ENCODE measurements at places on chromosomes 6 and 20.

DNA sequence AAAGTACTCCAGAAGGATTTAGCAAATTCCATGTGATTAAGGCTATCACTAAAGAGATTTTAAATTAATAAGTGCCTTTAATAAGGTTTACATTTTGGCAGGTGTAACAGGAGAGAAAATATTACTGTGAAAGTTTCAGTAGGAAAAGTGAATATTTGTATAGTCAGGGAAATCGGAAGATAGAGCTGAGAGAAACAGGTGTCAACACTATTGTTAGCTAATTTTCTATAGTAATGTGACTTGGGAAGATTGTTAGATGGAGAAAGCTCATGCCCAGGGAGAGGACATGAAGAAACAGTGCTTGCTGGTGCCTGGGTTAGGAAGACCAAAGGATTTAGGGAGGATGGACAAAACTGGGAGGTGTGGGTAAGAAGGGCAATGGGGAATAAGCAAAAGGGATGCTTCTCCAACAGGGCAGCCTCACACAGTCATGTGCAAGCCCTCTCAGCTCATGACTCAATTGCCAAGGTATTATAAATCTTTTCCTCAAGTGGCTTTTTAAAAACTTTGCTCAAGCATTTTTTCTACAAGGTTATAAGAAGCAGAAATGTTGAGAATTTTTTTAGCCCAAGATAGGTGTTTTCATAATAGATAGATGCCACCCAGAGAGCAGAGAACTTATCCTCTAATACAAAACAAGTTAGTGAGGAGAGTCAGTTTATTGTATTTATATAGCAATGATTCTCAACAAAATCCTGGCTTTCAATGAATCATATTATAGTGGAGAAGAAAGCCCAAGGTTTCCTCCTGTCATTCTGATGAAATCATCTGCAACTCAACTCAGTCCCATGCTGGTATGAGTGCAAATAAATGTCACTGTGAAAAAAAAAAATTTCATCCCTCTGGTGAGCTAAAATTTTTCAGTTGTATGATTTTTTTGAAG lies 325.2 kb upstream of the NT5E start:
- no peak for DNase-seq

DNA sequence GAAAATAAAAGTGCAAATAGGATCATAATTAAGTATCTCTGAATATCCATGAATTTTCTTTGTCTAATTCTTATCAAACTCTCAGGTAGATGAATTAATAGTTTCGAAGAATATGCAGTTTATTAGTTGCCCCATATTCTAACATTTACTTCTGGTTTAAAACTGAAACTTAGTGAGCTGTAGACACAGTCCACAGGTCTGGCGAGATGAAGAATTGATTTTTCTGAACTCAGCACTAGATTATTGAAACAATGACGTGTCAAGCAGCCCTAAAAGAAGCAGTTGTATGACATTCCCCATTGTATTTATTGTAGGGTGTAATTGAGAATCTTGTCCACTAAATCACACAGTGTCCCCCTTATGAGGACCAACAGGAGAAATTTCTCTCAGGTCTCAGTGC lies 407.1 kb downstream of the GRIK2 start:
- no peak for DNase-seq

- DNase-seq, result no peak
These were observed 20.5 kb downstream of the TTLL2 start for GRCh38 chr6:167345348-167345747.

DNA sequence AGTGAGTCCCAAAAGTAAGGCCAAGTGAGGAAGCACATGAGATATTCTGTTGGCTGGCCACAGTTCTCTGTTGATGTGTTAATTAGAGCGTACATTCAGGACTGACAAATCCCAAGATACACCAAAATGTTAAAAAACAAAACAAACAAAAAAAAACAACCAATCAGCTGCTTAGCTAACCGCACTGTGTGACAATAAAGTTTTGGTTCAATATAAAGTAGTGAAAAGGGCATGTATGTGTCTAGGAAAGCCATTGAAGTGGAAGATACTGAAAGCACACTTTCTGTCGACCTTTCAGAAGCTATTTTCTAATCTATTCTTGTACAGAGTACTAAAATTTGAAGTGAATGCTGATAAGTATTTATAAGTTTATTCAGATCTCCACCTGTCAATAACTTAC lies 26.1 kb downstream of the NHLRC1 start:
- no peak for DNase-seq

- no peak for DNase-seq
These were observed 2.5 kb upstream of the KATNA1 start for GRCh38 chr6:149651056-149651455.

DNA sequence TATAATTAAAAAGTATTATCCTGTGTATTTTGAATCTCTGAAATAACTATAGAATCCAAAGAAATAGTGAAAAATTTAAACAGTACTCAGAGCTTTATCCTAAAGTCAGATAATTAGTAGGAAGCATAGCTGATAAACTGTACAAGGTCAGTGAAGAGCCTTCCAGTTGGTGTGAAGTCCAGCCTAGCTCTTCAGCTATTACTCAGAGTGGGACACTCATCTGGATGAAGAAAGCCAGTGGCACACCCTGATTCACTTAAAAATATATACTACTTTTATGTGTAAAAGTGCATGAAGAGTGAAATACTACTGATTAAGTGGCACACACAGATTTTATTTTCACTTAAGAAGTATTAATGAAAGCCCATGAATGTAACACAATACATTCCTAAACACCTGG lies 3.1 kb downstream of the IFNGR1 start:
- DNase-seq, result no peak

- no peak for DNase-seq
These were observed 1.1 kb downstream of the ATP6V1G2 start for GRCh38 chr6:31545291-31545690.

- DNase-seq, result no peak
These were observed 30.4 kb downstream of the TGM2 start for GRCh38 chr20:38134427-38135270.

DNA sequence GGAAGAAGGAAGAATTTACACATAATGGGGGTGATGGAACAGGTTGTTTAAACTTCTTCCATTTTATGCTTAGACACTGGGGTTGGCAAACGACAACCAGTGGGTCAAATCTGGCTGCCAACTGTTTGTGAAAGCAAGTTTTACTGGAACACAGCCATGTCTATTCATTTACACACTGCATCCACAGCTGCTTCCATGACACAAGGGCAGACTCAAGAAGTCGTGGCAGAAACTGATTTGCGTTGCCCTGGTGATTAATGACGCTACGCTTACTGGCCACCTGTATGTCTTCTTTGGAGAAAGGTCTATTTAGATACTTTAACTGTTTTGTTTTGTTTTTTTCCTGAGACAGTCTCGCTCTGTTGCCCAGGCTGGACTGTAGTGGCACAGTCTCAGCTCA lies 19.0 kb downstream of the CTCFL start:
- DNase-seq, result no peak

- no peak for DNase-seq
These were observed 67.7 kb downstream of the ANKRD6 start for GRCh38 chr6:89500611-89501010.

- DNase-seq, result no peak
These were observed 1.8 kb downstream of the NANP start for GRCh38 chr20:25622049-25622448.

DNA sequence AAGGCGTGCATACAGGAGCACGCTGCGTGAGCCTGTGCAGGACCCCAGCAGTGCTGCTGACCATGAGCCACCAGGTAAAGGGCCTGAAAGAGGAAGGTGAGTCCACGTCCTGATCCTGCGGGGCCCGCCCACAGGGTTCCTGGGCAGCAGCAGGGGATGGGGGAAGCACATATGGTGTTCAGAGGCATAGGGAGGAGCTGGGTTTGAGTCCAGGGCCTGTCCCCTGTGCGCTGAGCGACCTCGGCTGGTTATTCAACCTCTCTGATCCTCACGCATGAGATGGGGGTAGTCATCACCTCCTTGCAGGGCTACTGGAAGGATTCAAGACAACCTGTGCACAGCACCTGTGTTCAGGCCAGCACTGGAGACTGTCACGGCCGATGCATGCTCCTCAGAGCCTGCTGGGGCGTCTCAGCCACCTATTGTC lies at the start of gene TMC2:
Gene TMC2, plus strand, starts transcription at position 14 of the 427 bp plus-strand sequence. Its CDS starts 49 bp downstream, at position 63.
- DNase-seq, result no peak

DNA sequence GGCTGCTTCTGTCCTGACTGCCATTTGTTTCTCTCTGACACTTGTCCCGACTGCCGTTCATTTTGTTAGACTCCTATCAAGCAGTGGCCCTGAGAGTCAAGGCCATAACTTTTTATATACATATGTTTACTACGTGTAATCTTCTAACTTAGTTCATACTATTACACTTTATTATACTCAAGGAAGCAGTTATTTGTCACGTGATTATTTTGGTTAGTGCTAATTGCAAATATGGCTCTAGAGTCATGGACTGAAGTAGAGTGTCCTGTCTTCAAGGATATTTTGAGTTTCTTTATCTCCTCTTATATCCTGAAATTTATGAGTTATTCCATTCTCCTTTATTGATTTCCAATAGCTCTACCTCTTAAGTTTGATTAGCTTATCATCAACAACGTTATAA lies 294.2 kb upstream of the RNF217 start:
- no peak for DNase-seq

GRCh38 chr6:99393366-99393697 lies 663 bp downstream of the COQ3 start:
- no peak for DNase-seq

DNA sequence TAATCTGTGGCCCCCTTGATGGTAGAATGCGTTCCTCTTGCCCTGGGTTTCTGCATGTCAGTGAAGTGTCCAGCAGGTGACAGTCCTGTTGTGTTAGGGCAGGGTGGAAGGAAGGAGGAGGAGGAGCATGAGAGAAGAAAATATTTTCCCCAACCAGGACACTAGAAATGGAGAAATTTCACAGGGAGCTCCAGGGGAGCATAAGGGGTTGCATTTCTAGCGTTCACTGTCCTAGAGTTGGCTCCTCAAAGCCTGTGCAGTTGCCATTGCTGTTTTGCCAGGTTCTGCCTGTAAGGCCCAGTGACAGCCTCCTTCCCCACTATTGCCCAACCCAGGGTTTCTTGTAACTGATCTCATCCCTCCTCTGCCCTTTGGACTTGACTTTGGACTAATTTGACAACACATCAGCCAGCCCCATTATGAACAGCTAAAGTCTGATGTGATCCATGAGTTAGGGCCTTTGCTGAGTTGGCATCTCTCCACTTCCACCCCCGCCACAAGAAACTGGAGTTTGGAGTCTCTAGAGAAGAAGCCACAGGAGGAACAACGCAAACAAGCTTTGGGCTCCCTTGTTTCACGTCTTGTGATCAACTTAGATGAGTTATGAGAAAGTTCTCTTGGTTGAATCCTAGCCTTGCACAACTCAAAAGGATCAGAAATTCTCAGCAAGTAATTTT lies 14.0 kb upstream of the FAM50B start:
- no peak for DNase-seq

DNA sequence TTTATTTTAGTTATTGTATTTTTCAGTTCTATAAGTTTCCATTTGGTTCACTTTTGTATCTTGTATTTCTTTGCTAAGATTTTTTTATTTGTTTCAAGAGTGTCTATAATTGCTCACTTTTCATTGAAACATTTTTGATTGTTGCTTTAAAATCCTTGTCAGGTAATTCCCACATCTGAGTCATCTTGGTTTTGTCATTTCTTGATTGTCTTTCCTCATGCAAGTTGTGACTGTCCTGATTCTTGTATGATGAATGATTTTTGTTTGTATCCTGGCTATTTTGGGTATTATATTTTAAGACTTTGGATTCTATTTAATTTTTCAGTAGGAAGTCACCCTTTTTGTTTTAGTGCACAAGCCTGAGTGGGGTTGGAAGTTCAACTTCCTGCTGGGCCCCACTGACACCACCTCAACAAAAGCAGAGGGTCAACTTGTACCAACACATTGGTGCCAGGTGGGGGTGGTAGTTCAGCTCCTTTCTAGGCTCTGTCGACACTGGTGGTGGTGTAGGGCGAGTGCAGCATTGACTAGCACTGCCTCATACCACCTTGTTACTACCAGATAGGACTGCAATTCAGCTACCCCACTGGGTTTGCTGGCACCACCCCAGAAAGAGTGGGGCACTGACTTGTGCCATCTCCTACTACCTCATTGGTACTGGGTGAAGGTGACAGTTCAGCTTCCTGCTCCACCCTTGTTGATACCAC lies 8.8 kb downstream of the RSPH3 start:
- DNase-seq, result no peak

DNA sequence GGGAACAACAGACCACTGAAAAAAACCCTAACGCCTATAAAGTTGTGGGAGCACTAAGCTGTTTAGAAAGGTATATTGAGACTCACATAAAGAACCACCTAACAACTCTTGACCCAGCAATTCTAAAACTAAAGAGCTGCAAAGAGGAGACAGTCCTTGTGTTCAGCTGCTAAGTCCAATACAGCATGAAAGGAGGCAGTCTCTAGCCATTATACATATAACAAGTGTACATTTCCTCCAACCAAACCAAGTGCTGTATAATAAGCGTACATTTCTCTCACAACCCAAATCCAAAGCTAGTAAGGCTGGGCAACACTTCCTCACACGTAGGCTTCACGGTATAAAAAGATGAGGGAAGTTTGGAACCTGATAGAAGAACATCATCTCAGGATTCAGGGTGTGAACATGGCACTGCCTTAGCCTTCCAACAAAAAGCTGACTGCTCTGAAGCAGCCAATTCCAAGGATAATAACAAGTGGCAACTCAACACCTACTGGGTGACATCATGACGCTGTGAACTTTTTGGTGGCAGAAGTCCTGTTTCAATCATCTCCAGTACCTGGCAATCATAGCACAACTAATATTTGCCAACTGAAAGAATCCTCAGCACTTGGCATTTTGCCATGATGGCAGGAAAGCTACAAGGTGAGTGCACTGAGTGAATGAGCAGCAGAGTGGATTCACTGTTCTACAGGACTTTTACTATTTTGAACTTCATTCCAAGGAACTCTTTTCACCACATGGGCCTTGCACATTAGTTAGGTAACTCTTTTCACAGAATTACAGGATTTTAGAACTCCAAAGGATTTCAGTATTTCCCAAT lies 16.6 kb downstream of the TBC1D20 start:
- no peak for DNase-seq

GRCh38 chr20:35012227-35013069 lies 56.8 kb downstream of the MYH7B start:
- no peak for DNase-seq

- no peak for DNase-seq
These were observed 31.1 kb upstream of the STX16 start for GRCh38 chr20:58619864-58620431.

- no peak for DNase-seq
These were observed 123.4 kb downstream of the TASP1 start for GRCh38 chr20:13515291-13515690.

Data from stimulated activated CD4-positive, alpha-beta T cell treated with anti-CD3 and anti-CD28 coated beads, Interleukin-4, amount 100 ng/mL, for 48 hours (primary cell).